ENCODE measurements at places on chromosomes 2 and 18.

DNA sequence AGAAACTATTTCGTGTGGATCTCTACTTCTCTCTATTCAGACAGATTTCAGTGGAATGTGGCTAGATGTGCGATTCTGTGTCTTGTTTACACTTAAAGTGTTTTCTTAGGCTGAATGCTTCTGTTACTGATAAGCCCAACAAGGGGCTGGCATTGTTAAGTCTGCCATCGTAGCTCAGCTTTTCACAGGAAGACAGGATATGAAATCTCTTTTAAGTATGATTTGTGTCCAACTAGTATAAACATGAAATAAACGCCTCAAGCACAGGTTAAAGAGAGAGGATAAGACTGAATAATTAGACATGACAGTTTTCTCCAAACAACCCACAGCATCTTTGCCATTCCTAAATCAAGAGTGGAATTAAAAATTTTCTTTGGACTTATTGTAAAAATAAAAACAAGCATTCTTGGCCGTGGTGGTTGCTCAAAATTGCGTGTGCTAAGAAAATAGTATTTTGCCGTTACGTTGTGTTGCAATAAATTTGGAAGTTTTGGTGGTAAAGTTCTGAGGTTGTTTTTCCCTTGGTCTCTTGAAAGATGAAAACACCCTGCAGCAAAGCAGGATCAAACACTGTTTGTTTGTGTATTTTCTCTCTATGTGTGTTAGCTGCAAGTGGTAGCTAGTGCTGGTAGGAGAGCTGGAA is 1.0 kb downstream of the VIT start:
- no peak for DNase-seq

DNA sequence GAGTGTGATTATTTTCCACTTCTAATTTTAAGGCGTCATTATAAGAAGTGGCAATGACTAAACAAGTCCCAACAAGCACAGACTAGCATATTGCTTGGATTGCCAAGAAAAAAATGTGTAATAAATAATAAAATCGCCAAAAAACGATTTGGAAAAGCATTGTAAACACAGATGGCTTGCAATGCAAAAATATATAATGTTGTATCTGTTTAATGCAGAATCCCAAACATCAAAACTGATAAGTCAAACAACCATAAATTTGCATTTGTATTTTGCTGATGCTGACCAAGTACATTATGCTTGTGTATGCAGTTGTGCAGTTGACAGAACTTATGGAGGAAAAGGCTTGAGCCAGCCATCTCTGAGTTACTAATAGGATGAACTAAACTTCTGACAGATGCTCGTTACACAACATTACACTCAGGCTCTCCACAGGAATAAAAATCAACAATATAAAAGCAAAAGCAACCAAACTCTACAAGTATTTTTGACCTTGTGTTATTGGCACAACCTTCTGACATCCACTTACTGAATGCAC is 68.1 kb downstream of the DNER start:
- DNase-seq: no peak

DNA sequence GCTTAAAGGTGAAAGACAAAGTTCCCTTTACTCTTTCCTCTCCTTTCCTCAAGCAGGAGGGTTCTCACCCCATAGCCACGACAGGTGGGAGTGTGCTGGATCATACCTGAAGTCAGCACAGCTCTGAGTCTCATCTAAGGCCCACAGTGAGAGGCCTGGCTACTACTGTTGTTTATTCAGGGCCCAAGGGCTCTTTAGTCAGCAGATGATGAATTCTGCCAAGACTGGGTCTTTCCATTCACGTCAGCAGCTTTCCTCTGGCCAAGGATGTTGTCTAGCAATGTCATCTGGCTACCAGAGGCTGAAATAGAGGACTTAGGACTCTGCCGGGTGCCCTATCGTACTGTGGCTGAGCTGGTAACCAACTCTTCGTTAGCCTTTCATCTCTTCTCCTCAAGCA is 308.4 kb upstream of the THUMPD2 start:
- no peak for DNase-seq

- DNase-seq: no peak
These were observed 854 bp upstream of the MYO1B start for GRCh38 chr2:191244350-191244749.

GRCh38 chr2:72136331-72136730 is 11.3 kb downstream of the CYP26B1 start:
- DNase-seq: no peak

DNA sequence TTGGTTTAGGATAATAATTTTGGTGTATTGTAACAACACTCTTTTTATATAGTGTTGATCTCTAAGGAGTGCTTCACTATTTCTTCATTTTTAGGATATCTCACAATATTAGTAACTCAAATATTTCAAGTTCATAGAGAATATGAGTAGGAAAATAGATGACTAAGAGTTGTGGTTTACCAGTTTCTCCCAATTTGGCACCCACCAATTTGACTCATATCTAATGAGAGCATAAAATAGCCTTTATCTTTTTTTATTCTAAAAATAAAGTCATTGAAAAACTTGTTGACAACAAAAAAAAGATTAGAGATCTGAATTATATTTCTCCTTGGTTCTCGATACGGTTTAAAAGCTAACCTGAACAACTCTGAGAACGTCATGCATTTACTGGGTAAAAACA is 204.0 kb downstream of the PARD3B start:
- DNase-seq: no peak

DNA sequence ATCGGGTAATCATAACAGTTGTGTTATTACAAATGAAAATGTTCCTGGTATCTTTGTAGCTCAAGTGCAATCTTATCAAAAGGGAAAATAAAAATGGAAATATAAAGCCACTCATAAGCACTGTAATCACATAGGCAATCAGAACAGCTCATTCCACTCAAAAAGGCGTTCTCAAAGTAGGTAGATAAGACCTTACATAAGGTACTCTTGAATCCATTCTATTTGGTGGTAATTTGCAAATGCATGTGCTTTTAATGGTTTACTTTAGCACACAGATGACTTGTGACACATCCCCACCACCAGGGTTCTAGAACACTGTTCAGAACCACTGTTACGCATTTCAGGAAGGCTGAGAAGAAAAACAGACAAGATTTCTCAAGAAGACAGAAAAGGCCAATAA is 86.7 kb upstream of the NARS1 start:
- DNase-seq: no peak

Data from activated T-helper 9 cell treated with anti-CD3 and anti-CD28 coated beads, Interleukin-2, amount 50 U/mL, for 16 hours (primary cell).